ENCODE measurements at places on chromosomes 6 and 20.

GRCh38 chr20:13263451-13263850 is 42.4 kb downstream of the ISM1 start:
- no peak for DNase-seq

GRCh38 chr6:19289457-19289856 is 547.7 kb upstream of the ID4 start:
- no peak for DNase-seq

GRCh38 chr6:155212616-155213380 is 51.0 kb upstream of the CLDN20 start:
- peak; percentile 72 for DNase-seq

DNA sequence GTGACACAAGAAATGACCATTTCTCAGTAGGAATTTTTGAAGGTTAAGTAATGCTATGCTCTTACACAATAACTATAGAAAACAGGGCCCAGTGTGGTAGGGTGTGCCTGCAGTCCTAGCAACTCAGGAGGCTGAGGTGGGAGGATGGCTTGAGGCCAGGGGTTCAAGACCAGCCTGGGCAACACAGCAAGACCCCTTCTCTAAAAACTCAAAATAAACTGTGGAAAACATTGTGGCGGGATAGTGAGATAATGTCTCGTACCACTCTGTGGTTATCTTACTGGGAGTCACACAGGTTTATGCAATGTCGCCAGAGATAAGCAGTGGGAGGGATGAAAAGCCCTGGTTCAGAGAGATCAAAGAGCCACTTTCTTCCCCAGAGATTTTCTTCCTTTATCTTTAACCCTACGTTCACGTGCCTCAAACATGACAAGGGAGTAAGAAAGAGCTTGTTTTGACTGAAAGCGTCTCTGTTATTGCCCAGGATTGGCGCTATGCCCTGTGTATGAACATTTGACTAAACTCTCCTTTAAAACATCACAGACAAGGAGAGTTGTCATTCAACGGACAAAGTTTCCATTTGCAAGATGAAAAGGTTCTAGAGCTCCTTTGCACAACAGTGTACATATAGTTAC is 13.9 kb downstream of the GCM1 start:
- DNase-seq = no peak

- DNase-seq = no peak
These were observed 1418.5 kb downstream of the KHDRBS2 start for GRCh38 chr6:60867548-60867947.

DNA sequence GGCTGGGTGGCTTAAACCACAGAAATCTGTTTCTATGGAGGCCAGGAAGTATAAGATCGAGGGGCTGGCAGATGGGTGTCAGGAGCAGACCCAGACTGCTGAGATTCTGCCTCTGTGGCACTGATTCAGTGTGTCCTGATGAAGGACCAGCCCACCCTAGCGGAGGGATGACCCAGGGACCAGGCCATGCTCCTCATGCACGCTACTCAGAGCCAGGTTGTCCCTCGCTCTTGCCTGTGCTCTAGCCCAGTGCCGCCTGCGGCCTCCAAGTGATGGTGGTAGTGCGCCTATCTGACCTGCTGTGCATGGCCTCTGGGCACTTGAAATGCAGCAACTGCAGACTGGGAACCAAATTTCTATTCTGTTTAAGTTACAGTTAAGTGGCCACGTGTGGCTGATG is 13.1 kb upstream of the APMAP start:
- DNase-seq = peak; percentile 39
